GM10248 (cell line): ENCODE measurements at places on chromosomes 6 and 20.

DNA sequence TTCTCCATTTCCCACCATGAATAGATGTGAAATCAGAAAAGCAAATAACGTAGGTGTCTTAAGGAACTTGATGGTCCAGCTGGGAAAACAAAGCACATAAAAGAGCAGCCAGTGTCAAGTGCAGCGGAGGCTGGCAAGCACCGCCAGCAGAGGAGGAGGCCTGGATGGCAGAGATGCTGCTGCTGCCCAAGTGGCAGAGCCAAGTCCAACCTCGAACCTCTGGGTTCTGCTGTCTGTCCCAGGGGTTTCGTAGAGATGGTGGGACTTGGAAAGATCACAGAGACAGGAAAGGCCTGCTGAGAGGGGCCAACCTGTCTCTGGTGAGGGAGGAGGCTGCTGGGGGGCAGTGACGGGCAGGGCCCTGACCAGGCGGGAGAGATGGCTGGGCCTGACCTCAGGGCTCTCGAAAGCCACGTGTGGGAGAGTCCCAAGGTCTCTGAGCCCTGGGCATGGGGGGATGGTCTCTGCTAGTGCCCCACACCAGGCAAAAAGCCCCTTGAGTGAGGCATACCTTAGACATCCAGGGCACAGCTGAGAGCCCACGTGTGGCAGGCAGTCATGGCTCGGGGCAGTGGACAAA, 77.3 kb downstream of the TCP11 start:
- no peak for DNase-seq

DNA sequence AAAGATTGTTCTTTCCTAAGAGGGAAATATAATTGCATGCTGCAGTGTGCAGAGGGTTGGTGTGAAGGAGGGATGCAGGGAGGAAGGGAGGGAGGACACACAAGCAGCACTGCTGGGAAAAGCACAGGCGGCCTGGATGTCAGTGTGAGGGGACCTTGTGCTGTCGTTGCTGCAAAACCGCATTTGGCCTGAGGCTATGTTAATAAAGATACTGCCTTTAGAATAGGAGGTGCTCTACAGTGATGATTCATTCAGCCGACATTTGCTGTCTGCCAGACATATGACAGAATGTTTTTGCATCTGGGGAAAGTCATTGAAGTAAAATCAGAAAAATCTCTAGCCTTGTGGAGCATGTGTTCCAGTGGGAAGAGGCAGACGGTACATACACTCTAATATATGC, 50.5 kb upstream of the TRIM26 start:
- DNase-seq, result no peak

- DNase-seq, result no peak
Measured at GRCh38 chr20:5160882-5161281, 34.1 kb downstream of the CDS2 start.

DNA sequence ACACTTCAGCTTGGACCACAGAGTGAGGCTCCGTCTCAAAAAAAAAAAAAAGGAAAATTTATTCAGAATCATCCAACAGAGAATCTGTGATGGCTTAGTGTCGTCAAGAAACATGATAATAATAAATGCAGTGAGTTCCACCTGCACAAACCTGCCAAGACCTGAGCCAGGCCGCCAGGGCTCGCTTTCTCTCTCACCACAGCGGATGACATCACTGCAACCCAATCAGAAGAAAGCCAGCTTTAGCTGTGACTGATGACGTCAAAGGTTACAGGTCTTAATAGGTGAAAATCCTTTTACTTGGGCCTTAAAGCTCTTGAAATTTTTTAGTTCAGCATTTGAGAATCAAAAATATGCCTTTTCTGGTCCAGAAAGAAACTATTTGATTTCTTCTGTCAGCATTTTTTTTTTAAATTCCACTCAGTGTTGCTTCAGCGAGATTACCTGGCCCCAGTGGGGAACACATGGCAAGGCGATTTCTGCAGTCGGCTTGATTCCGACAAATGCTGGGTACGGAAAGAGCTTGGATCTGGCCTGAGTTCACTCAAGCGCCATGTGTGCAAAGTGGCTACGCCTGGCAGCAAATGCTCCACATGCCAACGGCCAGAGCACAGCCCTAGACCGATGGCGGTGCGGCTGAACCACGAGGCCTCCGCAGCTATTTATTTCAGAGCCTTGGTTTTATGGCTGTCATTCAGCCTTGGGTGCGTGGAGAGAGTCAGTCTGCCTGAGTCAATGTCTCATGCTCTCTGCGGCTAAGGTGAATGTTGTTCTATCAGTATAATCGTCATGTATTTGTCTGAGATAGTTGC, 105.7 kb upstream of the QKI start:
- no peak for DNase-seq

DNA sequence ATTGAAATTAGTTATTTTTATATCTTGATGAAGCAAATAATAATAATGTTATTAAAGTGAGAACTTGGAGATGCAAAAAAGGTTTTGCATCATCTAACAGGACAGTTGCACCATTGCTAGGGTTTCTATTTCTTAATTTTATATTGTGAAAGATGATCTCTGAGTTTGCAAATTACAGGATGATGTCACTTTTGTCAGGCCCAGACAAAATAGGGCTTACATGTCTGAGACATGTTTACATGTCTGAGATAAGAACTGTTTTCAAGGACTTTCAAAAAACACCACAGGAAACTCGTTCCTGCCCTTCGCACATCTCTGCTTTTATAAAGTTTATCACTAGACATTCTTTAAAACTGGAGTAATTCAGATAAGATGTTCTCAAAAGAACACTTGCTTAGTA, 1075.8 kb upstream of the MANEA start:
- no peak for DNase-seq

GRCh38 chr20:2750491-2751251, 49.8 kb downstream of the CPXM1 start:
- no peak for DNase-seq

DNA sequence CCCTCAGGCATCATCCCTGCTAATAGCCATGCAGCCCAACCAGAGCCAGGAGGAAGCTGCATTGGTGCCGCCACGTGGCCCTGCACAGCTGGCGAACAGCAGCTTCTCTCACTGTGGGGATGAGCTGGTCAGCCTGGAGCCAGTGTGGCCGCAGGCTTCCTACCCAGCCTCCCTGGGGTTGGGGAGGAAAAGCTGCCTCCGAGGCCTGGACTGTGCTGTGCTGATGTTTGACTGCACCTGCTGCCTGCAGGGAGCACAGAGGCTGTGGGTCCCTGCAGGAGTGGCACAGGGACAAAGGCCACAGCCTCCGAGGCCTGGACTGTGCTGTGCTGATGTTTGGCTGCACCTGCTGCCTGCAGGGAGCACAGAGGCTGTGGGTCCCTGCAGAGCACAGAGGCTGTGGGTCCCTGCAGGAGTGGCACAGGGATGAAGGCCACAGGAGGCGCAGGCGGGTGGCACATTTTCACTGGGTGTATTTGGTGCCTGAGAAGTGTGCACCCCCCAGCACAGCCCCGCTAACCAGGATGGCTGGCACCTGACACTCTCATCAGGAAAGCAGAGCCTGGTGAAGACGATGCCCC, 83.9 kb downstream of the DLL1 start:
- no peak for DNase-seq

DNA sequence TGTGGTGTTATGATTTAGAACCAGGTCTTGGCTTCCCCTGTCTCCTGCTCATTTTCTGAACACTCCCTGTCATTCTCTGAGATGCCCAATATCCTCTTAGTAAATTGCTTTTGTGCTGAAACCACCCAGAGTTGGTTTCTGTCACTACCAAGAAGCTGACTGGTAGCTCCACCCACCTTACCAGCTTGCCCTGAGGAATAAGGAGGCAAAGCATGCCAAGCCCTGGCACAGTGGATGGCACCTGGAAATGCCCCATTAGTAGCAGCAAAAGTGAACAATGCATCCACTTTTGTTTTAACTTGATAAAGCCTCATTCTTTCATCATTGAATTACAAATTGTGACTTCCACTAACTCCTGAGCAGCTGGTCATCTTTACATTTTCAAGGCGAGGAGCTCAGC, 157.7 kb downstream of the CDC5L start:
- DNase-seq, result no peak

DNA sequence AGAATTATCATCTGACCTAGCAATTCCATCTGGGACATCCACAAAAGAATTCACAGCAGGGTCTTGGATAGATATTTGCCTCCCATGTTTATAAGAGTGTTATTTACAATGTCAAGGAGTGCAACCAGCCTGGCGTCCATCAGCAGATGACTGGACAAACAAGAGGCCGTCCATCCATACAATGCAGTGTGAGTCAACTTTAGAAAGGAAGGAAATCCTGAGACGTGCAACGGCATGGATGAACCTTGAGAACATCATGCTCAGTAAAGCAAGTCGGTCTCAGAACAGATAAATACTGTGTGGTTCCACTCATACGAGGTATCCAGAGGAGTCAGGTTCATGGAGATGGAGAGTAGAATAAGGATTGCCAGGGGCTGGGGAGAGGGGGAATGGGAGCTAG, 46.4 kb downstream of the FOXF2 start:
- no peak for DNase-seq

DNA sequence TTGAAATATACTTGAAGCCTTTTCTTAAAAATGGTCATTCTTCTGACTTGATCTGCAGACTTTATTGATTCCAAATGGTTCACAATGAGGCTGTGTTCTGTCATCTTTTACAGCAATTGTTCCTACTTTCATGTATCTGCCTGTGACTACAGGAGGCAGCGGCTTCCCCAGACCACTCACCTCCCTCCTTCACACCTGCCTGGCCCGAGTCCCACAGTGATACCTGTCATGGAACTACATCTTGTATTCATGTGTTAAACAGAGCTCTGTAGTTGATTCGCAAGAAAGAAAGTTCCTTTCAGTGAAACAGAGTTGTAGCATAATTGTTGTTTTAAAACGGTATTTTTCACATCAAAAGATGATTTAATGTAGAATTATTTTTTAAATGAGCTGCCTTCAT, 673.5 kb upstream of the AGPAT4 start:
- no peak for DNase-seq

DNA sequence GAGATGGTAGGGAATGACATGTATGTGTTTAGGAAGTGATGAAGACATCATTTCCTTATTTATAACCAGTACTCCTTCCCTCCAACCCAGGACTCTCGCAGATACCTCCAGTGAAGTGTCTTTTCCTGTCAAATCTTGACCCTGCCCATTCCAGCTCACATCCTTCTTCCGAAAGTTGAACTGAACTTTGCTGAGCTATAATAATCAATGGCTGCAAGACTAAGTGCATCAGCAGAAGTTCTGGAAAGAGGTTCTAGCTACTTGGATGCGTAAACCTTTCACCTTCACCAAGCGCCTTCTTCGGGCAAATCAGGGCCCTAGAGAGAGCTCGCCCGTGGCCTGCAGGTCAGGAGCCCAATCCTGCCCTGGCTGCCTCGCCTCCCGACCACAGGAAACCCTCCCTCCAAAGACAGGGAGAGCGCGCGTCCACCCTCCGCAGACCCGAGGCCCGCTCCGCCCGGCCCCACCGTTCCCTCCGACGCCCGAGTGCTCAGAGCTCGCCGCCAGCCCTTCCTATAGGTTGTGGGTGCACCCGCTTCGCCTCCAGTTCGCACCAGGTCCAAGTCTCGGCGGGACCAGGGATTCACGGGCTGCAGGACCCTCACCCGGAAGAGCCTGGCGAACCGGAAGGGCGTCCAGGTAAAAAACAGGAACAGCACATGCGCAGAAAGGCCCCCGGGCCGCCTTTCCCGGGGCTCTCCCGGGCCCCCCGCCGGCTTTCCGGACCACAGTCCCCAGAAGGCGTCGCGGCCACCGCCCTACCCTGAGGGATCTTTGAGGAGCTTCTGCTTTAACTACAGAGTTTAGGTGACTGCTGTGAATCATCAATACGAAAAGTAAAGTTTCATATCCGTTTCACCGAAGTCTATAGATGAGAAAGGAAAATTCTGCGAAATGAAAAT, at the start of gene ZNF334:
ZNF334 (minus strand) TSS at position 617 of the 902 bp plus-strand sequence. CDS start 1,457 bp downstream, outside the sequence.
- DNase-seq, result peak; percentile 73

- DNase-seq, result no peak
Measured at GRCh38 chr6:43222418-43223059, 6.7 kb downstream of the DNPH1 start.

DNA sequence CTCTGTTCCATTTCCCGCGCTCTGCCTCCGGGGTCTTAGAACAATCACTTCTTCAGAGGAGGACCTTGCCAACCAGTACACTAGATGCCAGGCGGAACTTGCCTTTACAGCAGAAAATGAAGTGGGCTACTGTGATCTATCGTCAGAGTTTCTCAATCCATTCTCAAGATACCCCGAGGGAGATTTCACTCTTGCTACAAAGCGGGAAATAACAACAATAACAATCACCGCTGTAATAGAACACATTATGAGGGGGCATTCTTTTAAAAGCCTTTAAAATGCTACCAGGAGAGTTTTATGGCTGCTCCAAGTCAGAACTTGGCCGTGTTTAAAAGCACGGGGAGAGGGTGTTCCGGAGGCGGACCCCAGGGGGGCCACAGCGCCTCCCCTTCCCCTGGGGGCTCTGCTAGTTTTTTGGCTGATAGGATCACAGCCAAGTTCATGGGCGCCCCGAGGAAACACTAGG, 617.0 kb upstream of the AGPAT4 start:
- no peak for DNase-seq

DNA sequence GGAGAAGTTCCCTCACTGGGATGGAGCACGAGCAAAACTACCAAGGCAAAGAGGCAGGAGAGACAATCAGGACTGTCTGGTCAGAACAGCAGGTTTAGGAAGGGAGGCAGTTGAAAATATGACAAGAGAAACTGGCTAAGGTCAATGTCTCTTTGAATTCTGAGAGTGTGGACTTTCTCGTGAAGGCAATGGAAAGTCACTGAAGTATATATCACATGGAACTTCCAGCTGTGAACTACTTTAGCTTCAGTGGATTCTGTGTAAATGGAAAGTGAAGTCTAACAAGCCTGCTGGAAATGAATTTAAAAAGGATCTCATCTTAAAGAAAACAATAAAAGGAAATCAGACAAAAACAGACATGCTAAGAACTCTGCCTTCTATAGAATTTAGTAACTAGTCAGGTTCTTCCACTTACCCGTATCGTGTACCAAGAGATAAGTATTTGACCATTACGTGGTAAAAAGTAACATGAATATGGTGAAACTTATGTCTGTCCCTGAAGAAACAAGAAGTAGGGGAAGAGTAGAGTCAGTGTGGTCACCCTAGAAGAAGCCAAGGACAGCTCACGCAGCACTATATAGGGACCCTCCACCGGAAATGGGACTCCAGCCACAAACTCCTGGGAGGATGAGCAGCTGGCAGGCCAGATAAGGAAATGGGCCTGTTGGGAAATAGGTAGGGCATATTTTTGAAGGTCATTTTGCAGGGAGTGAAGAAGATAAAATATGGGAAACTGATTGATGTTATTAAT, 123.4 kb downstream of the MAP7 start:
- DNase-seq, result no peak

GRCh38 chr6:149060300-149060984, 257.1 kb upstream of the TAB2 start:
- peak; percentile 52 for DNase-seq
